ENCODE measurements at places on chromosomes 1 and 21. TPM values are rescaled to one million over a fixed set of nuclear protein-coding genes. Genes with fewer than 3 reads are reported as not detected.

GRCh38 chr1:57927003-57927402 is 503.1 kb upstream of the DAB1 start:
- DNase-seq = no peak

DNA sequence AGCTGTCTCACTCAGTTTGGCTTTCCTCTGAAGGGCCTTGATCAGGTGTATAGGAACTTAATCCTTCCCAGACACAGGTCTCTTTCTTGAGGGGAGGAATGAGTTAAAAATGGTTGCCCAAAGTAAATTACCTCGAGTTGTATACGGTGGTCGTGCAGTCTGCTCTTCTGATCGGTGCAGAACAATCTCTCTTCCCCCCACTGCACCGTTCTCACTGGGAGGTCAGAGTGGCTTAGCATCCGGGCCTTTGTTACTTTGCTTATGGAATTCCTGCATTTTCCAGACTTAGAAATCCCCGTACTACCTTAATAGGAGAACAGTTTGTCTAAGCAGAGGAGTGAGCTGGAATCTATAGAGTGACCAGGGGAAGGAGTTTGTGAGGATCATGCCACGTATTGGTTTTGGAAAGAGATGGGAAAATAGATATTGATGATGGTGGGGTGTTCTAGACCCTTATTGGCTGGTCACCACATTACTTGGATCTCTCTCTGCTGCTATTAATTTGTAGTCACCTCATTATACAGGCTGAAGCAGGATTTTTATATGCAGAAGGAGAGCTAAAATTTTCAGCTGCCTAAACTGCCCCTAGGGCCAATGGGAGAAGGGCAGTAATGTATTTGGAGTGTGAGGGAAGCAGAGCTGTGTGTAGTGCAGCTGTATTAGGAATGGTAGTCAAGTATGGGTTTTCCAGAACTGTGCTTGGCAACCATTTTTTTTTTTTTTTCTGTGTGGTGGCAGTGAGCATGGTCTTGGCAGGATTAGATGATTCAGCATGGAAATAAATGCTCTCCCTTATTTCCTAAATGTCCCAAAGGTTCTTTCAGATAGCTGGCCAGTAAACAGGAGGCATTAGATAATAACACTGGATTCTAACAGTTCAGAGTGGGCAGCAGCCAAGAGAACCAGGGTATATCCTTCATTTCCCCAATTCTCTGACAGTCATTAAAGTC is 81.5 kb downstream of the NDUFS5 start:
- DNase-seq = peak; percentile 30

GRCh38 chr21:17726047-17726829 is 92.9 kb downstream of the C21orf91 start:
- no peak for DNase-seq

DNA sequence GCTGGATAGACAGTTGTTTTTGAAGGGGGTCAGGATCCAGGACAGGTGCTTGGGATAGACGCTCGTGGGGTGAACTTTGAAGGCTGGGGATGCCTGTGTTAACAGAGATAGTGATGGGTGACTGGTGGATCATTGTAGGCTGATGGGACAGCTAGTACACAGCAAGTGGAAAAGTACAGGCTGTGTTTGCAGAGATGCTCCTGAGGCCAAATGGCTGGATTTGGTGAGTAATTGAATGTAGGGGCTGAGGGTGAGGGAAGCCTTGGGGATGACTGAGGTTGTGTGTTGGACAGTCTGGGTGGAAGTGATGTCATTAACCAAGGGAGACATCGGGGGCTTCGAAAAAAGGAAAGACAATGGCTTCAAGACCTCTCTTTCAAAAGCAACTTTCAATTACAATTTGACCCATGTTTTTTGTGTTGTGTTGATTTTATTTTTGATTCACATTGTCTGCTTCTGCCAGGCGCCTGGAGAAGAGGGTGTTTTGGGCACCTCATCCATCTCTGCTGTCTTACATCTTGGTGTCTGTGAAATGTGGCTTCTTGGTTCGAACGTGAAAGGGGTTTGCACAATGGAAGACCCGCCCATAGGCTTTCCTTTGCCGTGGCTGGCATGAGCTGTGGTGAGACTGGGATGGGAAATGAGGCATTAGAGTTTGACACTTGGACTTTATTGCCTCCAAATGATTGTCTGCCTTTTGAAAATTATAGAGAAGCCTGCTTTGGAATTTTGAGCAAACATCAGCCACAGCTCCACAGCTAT is 147.5 kb downstream of the FOXD2 start:
- no peak for DNase-seq

DNA sequence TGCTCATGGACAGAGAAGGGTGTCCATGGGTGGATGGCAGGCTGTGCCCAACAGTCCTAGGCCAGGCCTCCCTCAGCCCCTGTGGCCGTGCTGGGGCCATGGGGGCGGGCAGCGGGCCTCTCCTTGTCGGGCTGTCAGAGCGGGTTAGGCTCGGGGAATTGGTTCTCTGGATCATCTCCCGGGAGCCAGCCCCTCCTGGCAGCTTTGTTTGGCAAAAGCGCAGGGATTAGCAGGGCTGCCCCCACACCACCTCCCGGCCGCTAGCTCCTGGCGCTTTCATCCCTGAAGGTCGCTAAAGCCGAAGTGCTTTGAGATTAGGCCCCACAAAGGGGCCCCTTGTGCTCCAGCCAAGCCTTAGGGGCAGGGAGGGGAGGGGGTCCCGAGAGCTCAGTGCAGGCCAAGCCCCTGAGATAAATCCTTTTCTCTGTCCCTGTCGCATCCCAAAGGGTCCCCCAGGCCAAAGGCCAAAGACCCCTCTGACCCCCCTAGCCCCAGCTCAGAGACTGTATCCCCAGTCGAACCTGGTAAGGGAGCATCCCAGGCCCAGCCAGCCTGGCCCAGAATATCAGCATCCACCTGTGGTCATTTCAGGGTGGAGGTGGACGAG is 9.8 kb upstream of the DMBX1 start:
- no peak for DNase-seq

- DNase-seq = no peak
Observed at GRCh38 chr1:201370500-201370899, 7.0 kb downstream of the TNNT2 start.

- DNase-seq = no peak
Observed at GRCh38 chr21:36087362-36088138, 17.7 kb downstream of the CBR1 start.

GRCh38 chr1:204909109-204909508 is 38.4 kb downstream of the NFASC start:
- no peak for DNase-seq

- no peak for DNase-seq
Observed at GRCh38 chr1:193479187-193479586, 292.8 kb upstream of the B3GALT2 start.

GRCh38 chr1:247228133-247228532 is 27.7 kb upstream of the VN1R5 start:
- DNase-seq = peak; percentile 41

DNA sequence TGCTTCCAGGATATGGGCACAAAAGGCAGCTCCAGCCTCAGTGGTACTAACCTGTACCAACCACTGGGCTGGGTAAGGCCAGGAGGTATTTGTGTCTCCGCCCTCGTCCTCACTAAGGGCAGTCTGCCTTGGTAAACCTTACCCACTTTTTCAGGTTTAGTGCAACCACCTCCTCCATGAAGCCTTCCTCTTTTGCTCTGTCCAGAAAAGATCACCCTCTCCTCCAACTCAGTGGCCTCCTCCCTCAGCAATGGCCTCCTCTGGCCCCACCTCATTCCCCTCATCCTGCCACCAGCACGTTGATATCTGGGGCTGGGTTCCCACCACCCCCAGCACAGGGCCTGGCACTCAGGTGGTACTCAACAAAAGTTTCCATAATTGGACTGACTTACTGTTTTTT is 161.5 kb downstream of the GRIK3 start:
- no peak for DNase-seq

GRCh38 chr1:51519048-51519864 is at the start of gene EPS15:
TSS of gene EPS15 (minus strand) at chr1:51519266. CDS start at chr1:51519231, 35 bp downstream.
- DNase-seq = peak; percentile 77

GRCh38 chr1:110230381-110231199 is 20.5 kb downstream of the KCNC4 start:
- DNase-seq = no peak

The USH2A gene
- total RNA-seq = under 0.01 TPM

The C21orf58 gene
- 10.2 TPM for total RNA-seq

The ZNF124 gene
- 33.4 TPM for total RNA-seq

The EDARADD gene
- not detected for total RNA-seq

The LHX8 gene
- not detected for total RNA-seq

The ZBTB48 gene
- total RNA-seq = 26.4 TPM

The LPGAT1 gene
- 36.2 TPM for total RNA-seq

The MX2 gene
- total RNA-seq = 4.2 TPM

The PYHIN1 gene
- not detected for total RNA-seq

The C1orf52 gene
- 10.8 TPM for total RNA-seq

Measured in fibroblast of the aortic adventitia (primary cell).